ENCODE measurements at places on chromosomes 3 and 15.

DNA sequence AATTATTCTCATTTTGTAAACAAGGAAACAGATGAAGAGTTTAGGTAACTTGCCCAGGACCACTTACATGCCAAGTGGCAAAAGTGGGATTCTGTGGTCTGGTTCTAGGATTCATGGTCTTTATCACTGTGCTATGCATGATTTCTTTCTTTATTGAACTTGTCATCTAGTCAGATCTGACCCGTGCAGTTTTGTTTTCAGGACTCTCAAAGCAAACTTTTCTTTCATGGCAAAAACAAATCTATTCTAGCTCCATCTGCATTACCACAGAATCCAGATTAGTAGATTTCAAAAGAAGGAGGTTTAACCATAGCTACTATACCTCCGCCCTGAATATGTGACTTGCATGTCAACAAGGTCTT, 404.4 kb downstream of the PTPRG start:
- DNase-seq = no peak

DNA sequence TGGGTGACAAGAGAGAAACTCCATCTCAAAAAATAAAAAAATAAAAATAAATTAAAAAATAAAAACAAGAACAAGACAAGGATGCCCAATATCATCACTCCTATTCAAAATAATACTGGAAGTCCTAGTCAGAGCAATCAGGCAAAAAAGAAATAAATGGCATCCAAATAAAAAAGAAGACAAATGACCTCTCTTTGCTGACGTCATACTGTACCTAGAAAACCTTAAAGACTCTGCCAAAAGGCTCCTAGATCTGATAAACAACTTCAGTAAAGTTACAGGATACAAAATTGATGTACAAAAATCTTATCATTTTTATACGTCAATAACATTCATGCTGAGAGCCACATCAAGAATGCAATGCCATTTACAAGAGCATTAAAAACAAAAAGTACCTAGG, 18.7 kb upstream of the HERC1 start:
- DNase-seq = no peak

- DNase-seq = no peak
These were observed 23.2 kb downstream of the SHC4 start for GRCh38 chr15:48940508-48940907.

GRCh38 chr3:27577504-27577903, 93.3 kb upstream of the SLC4A7 start:
- DNase-seq = no peak

DNA sequence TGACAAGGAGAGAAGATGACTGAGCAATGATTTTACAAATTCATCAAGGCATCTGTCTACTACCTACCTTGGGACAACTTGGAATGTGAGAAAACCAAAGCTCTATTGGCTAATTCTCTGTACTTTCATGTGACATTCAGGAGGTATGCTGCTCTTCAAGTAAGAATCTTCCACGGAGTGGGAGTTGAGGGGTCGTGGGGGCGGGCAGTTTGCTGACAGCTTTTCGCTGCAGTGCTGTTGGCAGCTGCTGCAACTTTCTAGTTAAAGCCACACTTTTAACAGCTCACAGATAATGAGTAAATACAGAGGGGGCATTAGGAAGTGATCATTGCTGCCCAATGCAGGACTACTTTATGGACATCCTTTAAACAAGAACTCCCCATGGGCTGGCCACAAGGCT, 22.3 kb downstream of the CLDN1 start:
- DNase-seq = no peak

DNA sequence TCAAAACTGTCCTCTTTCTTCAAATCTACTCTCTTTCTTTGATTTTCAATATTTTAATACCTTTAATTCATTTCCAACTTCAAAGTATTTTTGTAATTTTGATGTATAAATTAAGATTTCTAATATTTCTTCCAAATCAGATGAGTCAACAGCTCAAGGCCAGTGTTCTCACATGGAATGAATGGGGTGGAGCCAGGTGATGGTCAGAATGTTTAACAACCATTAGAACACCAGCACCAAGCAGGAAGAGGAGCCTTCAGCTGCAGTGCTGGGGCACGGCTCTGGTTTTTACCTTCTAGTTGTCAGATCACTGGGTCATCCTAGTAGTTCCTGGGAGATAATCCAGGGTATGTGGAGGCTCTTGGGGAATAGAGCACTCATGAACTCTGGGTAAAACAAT, 494.5 kb upstream of the PDZRN3 start:
- DNase-seq = no peak

GRCh38 chr3:127791221-127791913, 30.9 kb downstream of the MGLL start:
- DNase-seq = peak; percentile 14

GRCh38 chr15:73442421-73442820, 543 bp upstream of the REC114 start:
- DNase-seq = no peak

- no peak for DNase-seq
These were observed 4.0 kb downstream of the MAP2K1 start for GRCh38 chr15:66390678-66391077.

DNA sequence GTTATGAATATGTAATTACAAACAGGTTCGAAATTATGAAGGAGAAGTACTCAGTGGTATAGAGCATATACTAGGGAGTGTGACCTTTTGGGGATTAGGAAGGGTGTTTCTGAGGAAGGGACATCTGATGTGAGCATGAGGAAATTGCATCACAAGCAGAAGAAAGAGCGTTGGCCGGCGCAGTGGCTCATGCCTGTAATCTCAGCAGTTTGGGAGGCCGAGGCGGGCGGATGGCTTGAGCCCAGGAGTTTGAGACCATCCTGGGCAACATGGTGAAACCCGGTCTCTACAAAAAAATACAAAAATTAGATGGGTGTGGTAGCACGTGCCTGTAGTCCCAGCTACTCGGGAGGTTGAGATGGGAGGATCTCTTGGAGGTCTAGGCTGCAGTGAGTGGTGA, 6.9 kb downstream of the CMTM7 start:
- DNase-seq = no peak

DNA sequence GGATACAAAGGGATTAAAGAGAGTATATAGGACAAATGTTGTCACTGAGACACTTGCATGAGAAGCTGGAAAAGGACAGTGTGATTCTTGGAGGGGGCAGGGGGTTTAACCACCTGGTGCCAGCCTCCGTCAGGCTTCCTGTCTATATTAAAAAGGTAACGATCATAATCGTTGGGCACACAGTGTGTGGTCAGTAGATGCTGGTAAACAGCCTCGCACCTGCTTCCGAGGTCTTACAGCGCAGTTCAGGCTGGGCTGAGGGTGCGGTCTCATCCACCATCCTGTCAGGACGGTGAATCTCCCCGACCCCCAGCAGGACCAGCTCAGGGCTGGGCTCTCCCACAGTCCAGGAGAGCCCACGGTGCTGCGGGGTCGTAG, 47.7 kb upstream of the SMAD6 start:
- DNase-seq = no peak

GRCh38 chr15:90690585-90690984, 26.6 kb upstream of the BLM start:
- no peak for DNase-seq

GRCh38 chr3:100128565-100128964, 14.3 kb upstream of the FILIP1L start:
- no peak for DNase-seq

DNA sequence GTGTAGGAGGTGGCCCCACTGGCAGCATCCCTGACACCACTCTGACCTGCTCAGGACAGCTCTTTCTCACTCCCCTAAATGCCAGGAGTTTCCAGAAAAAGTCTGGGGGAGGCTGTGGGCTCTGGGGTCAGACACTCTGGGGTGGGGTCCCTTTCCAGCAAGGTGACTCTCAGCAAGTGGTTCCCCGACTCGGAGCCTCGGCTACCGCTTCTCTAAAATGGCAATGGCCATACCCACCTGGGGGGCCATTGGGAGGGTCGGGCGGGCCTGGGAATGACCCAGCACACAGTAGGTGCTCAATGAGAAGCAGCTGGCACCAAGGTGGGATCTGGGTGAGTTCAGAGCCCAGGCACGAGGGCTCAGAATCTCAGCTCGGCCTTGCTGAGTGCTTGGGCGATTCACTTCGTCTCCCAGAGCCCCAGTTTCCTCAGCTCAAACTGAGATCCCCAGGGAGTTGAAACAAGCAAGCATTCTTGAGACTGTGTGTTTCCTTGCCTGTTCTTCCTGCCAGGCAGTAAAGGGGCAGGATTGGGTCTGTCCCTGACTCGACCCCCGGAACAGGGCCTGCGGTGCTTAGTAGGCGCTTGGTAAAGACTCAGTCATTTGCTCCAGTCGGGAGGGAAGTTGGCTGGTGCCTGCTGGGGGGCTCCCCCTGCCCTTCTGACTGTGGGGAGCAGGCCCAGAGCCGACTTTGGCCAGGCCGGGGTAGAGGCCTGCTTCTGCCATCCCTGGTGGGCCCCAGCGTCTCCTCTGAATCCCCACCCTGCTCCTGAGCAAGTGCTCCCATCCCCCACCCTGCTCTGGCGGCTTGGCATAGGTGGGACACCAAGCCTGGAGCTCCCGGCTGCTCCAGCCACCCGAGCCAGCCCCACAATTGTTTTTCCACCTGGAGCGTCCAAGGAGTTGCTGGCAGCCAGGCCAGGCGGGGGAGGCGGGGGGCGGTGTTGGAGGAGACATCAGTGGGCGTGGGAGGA, 32.9 kb upstream of the FBLN2 start:
- DNase-seq = no peak

DNA sequence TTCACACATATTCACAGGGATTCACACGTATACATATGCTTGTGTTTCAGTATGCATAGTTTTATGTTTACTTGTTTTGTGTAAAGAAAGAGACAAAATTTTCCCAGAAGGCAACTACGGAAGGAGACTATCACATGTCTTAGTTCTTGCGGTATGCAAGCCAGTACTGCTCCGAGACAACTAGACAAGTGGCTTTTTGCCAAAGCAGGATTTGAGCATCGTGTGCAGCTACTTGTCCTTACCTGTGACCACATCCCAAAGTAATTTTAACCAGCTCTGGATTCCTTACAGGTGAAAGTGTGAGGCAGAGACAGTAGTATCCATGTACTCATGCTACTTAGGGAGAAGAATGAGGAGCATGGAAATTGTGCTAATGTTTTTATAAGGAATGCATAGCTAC, 591.4 kb upstream of the NR2F2 start:
- DNase-seq = no peak

GRCh38 chr3:108377384-108377783, 81.0 kb downstream of the HHLA2 start:
- DNase-seq = no peak

GRCh38 chr3:112651071-112651470, 10.1 kb upstream of the CCDC80 start:
- DNase-seq = no peak

- no peak for DNase-seq
These were observed 515 bp upstream of the EIF3J start for GRCh38 chr15:44536302-44536961.

GRCh38 chr3:49028298-49028672, 913 bp downstream of the IMPDH2 start:
- no peak for DNase-seq

DNA sequence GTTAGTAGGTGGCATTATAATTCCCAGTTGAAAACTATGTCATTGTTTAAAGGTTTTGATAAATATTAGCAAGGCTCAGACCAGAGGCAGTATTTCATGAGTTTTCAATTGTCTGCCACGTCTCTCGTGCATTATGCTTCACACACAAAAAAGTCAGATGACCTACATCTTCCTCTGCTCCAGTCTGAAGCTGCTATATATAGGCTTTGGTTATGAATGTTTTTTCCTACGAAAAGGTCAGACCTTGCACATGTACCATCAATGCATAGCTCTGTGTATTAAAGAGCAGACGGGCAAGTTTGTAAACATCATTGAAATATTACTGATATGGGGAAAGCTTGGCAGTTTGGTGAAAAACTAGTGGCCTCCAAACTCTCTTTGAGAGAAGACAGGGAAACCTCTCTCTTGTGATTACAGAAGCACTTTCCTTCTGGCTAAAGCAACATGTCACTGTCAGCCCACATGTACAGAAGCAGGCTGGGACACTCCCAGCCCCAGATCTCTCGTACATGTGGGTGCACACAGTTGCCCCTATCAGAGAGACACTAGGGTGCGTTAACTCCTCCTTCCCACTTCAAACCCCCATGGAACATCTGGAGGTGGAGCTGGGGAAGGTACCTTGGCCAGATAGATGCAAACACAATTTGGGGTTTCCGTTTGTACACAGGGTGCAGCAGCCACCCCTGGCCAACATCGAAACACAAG, 184.0 kb upstream of the BCL6 start:
- peak; percentile 40 for DNase-seq
